ENCODE measurements at places on chromosomes 5 and 9. TPM values are rescaled to one million over a fixed set of nuclear protein-coding genes. Genes with fewer than 3 reads are reported as not detected.

ANGPTL2 gene
- 72.5 TPM for total RNA-seq

CPLANE1 gene
- total RNA-seq: 54.2 TPM

EQTN gene
- not detected for total RNA-seq

PITX1 gene
- total RNA-seq: 8.3 TPM

PTPN3 gene
- 2.9 TPM for total RNA-seq

ANXA1 gene
- 803 TPM for total RNA-seq

LCN12 gene
- total RNA-seq: not detected

GRM6 gene
- total RNA-seq: not detected

LAMC3 gene
- not detected for total RNA-seq

CORO2A gene
- 0.72 TPM for total RNA-seq

CTXN3 gene
- total RNA-seq: not detected

ERMP1 gene
- 6.5 TPM for total RNA-seq

DNA sequence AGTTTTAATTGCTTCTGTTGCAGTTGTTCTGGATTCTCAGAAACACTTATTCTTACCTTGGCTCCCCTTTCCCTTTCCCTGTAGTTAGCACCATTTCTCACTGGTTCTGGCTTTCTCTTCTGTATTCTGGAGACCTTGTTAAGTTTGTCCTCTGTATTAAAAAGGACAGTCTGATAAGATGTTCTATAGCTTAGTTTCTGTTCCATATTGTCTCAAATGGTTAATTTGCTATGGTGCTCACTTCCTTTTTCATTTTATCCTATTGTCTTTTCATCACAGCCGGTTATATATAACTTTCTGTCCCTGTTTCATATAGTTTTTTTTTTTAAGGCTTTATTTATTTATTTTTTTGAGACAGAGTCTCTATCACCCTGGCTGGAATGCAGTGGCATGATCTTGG, 41.4 kb upstream of the KIAA1958 start:
- no peak for DNase-seq

- DNase-seq: peak; percentile 43
Measured at GRCh38 chr5:35618781-35619180, 1.1 kb downstream of the SPEF2 start.

- DNase-seq: no peak
Measured at GRCh38 chr5:167573370-167574127, 717.9 kb upstream of the WWC1 start.

- no peak for DNase-seq
Measured at GRCh38 chr5:59992206-59992605, 98.7 kb upstream of the PDE4D start.

DNA sequence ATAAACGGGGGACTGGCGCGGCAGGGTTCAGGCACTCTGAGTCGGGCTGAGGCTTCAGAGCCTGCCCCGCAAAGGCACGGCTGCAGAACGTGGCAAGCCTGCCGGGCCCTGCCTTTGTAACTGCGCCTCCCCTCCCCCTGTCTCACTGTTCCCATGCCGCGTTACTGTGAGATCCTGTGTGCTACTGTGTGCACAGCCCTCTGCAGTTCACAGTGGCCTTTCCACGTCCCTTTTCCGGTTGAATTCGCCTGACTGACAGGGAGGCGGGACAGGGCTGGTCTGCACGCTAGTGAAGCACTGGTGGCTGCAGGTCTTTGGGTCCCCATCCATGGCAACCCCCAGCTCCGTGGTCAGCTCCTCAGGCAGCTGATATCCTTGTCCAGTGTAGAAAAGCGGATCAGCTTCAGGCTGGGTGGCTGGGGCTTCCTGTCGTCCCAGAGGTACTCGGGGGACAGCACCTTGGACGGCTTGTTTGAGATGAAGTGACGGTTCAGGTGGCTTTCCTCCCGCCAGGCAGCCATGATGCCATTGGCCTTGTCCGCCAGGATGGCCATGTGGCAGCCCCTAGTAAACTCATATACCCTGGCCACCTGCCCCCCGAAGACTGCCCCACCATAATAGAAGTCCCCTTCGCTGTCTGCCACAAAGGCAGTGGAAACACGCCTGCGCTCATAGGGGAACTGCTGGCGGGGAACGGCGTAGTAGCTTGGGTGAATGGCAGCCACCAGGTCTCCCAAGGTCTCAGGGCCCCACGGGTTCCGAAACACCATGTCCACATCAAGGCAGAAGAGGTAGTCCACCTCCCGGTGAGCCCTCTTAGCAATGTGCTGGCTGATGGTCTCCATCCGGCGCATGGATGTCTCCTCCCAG, 10.3 kb downstream of the GBGT1 start:
- peak; percentile 73 for DNase-seq

- no peak for DNase-seq
Measured at GRCh38 chr5:133121080-133121479, 69.3 kb downstream of the HSPA4 start.

DNA sequence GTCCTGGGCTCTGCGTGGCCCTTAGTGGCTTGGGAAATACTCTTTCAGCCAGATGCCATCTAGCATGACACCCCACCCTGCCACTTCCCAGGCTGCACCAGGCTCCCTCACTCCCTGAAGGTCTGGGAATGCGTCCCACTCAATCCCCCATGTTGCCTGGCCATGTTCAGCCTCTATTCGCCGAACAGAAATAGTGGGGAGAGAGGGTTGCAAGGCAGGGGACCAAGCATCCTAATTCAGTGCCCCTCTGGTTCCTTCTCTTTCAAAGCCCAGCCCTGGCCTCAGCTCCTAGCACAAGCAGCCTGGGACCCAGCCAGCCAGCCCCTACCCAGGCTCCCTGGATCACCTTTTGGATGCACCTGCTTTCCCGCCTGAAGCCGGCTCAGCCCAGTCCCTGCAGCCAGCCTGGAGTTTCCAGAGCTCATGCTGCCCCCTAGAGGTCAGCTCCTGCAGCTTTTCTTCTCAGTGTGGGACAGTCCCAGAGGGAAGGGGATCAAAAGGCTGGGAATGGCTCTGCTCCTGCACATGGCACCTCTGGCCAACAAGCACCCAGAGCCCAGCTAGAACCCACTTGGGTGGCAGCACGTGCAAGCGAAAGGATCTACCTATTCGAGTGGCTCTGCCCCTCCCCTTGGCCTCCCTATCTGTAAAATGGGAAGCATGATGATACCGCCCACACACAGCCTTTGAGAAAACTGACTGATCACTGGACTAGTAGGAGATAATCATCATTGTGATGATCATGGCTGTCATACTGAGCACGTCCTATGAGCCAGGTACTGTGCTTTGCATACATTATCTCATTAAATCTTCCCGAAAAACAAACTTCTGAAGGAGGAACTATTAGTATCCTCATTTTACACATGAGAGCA, 48.7 kb upstream of the C5orf58 start:
- DNase-seq: peak; percentile 88

GRCh38 chr5:35776757-35777156, 79.9 kb upstream of the IL7R start:
- DNase-seq: no peak

DNA sequence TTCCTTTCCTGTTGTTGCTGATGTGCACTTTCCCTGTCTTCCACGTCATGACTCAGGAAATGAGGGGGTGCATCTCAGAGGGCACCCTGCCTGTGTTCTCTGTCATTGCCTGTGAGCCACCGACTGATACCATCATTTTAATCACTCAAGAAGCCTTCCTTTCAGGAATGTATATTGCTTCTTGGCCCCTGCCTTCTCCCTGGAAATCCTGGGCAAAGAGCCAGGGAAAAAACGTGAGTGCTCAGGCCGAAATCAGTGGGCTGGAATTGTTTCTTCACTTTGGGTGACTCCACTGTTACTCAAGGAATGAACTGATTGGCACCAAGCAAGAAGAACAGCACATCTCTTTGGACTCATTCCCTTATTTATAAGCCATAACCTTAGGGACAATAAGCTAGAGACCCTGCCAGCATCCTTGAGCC, 126.1 kb downstream of the SNX18 start:
- peak; percentile 81 for DNase-seq

DNA sequence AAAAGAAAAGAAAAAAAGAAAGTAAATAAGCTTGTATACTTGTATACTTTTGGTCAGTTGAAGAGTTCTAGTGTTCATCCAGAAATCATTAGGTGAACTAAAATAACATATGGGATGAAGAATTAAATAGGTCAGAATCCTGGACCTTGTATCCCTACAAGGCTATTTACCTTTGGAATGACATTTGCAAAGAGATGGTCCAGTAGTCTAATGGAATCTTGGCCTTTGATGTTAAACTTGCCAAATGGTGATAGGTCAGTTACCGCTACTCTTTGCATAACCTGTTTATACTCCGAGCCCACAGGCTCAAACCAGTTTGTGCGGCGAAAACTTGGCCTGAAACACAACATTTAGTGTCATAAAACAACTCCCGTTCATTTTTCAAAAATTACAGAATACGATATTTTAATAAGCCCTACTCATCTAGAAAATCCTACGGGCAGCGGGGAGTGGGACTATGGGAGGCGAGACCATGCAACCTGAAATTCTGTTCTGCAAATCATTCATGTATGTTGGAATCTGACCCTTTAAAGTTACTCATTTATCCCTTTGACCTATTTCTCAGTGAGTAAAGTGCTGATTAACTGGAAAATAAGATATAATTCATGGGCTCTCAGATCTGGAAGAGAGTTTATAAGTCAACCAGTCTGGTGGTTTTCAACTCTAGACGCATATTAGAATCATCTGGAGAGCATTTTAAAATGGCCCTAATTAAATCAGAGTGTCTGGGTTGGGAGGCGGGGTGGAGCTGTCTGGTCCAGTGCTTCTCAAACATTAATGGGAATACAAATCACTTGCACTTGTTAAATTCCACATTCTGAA, 38.6 kb downstream of the DMGDH start:
- DNase-seq: no peak

DNA sequence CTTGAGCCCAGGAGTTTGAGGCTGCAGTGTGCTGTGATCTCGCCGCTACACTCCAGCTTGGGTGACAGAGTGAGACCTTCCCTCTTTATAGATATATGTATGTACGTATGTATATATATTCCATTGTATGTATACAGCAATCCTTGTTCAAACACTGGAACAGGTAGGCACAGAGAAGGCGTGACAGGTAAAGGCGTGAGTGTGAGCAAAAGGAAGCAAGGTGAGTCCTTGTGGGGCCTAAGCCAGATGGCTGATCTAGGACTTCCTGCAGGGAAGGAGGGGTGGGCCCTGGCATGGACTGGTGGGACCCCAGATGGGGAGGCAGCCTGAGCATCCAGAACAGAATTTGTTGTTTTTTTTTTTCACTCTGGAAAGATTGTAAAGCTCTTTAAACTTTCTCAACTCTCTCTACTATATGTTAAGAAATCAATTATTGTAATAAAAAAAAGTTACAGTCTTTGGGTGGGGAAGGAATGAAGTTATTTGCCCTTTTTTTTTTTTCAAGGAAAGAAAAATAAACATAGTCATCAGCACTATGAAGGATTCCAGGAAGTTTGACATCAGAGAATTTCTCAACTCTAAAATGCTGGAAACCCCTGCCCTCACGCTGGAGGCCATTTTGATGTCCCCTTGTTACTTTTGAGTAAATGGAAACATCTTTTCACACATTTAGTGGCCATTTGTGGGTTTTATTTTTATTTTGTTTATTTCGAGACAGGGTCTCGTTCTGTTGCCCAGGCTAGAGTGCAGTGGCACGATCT, 38.9 kb upstream of the STXBP1 start:
- peak; percentile 95 for DNase-seq

DNA sequence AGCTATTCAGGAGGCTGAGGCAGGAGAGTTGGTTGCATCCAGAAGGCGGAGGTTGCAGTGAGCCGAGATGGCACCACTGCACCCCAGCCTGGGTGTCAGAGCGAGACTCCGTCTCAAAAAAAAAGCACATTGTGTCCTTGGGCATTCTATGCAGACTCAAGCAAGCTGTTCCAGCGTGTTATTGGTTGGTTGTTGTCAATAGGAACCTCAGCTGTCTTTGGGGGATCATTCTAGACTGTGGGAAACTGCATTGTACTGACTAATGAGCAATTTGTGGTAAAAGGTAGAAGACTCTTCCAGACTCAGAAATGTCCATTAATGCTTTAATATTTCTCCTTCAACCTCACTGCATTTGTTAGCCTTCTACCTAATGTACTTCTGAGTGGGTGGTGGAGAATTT, 379.5 kb upstream of the GRAMD2B start:
- DNase-seq: no peak

DNA sequence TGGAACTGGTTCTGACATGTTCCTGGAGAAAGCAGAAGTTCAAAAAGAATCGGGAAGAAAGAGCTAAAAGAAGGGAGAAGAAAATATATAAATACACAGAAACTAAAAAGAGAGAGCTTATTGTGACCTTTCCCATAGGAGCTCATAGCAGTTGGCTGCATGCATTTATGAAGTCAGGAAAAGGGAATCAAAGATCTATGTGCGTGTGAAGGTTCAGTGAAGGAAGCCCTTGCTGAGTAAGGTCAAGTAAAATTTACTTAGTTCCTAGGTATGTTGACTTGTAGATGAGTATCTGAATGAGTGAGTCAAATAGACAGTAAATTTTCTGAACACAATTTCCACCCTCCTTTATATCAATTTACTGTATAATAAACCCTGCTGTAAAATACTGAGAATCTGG, 632.5 kb downstream of the SLCO4C1 start:
- DNase-seq: no peak

GRCh38 chr5:68748101-68748500, 345.7 kb upstream of the SLC30A5 start:
- DNase-seq: no peak

DNA sequence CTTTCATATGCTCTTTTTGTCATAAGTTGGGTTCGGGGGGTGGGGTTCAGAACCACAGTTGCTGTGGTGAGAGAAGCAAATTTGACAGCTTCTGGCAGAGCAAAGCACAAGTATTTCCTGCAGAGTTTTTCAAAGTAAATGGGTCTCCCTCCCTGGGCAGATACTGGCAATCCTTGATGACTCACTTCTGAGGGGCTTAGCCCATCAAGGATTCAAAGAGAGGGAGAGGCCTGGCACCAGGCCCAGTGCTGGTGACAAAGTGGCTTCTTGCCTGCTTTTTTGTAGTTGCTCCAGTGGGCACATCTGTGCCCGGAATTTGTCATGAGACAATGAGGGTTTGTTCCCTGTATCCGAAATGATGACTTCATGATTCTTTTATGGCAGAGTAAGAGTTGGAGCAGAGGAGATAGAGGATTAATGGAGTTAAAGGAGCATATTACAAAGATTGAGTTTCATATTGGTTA, 46.6 kb upstream of the TNC start:
- DNase-seq: peak; percentile 37

- DNase-seq: no peak
Measured at GRCh38 chr5:124572971-124573370, 173.5 kb downstream of the ZNF608 start.

DNA sequence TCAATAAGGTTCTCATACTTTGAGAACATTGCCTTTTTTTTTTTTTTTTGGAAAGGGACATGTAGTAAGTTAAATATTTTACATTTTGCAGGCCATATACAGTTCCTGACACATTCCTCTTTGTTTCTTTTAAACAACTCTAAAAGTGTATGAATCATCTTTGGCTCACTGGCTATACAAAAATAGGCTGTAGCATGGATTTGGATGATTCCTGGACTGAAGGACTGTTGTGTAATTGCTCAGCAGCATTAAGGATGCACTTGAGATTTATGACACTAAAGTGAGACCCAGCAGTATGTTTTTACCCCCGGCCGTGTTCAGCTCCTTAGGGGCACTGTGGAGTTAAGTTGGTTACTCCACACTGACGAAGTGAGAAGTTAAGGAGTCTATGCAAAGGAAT, 41.3 kb downstream of the VPS13A start:
- peak; percentile 37 for DNase-seq

- DNase-seq: peak; percentile 58
Measured at GRCh38 chr5:74402553-74402952, 238.0 kb downstream of the ENC1 start.

- no peak for DNase-seq
Measured at GRCh38 chr5:159181651-159182050, 27.7 kb downstream of the RNF145 start.

GRCh38 chr9:92385001-92385400, 19.4 kb downstream of the OGN start:
- no peak for DNase-seq

GRCh38 chr5:110267714-110268113, 458.8 kb downstream of the TMEM232 start:
- DNase-seq: no peak
